ENCODE measurements at places on chromosomes 7 and 10.
A peak's percentile ranks its signal among the peaks of the same experiment; 100 is the strongest.

GRCh38 chr7:63789378-63790176, 209.1 kb upstream of the ZNF722 start:
- DNase-seq = no peak

GRCh38 chr10:113059371-113059780, 109.3 kb downstream of the TCF7L2 start:
- DNase-seq = peak; percentile 46

- DNase-seq = no peak
Observed at GRCh38 chr7:55477781-55478374, 94.4 kb downstream of the VOPP1 start.

DNA sequence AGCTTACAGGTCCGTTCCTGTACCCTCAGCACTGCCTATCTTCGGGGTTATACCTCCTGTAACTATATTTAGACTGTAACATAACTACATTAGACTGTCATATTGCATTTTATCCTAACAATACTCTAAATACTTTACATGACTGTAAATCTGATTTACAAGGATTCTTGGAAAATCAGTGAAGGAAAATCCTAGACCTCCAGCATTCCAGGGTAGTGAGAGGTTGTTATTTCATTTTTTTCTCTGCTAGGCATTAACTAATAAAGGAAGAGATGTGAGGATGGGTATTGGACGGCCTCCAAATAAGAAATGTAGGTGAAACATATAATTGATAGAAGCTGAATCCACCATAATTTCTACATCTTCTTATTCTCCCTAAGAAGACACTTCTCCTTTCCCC, 569.4 kb downstream of the CALN1 start:
- DNase-seq = no peak

DNA sequence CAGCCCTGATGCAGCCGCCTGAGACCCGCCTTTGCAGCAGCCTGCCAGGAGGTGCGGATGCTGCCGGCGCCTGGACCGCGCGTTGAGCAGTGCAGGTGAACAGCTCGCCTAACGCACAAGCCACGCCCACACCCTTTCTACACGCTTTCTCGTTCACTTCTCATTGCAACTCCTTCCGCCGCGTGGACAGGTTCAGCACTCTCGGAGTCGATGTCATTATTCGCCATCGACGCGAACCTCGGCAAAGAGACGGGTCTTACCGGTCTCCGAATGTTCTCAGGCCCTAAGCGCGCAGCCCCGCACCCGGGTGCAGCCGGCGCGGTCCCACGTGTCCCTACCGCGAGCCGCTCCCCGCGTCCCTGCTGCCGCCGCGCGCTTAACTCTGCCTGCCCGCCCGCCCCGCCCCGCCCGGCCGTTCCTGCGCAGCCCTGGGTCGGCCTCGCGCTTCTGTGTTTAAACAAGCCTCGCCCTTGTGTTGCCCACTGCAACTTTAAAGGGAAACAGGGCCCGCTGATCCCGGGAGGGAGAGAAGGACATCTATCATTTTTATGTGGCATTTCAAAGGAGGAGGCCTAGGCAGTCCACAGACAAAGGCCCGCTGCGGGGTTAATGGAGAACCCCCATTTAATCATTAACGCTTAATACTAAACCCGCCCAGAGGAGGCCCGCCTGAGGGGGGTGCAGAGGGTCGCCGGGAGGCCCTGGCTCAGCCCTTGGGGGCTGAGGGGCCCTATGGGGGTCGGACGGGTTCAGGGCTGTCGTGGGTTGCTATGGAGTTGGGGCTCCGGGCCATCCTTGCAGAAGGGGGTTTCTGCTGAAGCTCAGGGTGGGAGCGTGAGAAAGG, 128.5 kb downstream of the WDR11 start:
- peak; percentile 8 for DNase-seq

DNA sequence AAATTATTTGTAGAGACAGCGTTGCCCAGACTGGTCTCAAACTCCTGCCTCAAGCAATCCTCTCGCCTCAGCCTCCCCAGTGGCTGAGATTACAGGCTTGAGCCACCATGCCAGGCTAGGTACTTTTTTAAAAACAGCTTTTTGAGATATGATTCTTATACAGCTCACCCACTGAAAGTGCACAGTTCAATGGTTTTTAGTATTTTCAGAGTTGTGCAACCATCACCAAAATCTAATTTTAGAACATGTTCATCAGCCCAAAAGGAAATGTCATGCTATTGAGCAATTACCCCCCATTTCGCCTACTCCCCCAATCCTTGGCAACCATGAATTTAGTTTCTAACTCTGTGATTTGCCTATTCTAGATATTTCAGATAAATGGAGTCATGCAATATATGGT, 73.7 kb downstream of the EVX1 start:
- no peak for DNase-seq

DNA sequence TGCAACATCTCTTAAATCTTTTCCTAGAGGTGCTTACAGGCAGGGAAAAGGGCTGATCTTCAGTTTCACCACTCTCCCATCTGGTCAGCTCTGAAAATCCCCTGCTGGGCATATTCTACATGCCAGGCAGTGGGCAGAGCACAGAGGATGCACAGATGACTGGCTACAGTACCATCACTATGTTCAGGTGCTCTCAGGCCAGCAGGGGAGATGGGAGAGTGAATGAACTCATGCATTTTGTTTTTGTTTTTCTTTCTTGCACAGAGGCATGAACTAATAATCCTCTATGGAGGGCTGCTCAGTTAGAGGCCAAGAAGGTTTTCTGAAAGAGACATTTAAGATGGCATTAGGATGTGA, 19.3 kb downstream of the ELMO1 start:
- no peak for DNase-seq

DNA sequence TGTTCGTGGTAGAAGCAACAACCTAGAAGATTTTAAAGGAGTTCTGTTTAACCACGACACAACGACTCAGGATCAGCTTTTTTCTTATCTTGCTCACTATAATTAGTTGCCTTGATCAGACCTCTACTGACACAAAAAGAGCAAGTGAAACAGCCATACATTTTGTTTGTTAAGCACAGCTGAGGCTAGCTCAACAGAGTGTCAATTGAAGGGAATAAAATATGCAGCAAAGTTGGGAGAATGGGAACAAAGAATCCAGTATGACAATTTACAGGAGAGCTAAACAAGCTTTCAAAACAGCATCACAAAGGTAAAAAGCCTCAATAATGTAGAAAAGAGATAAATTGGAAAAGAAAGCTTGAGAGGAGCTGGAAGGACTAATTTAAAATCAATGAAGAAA, 40.5 kb upstream of the HERPUD2 start:
- DNase-seq = no peak

- DNase-seq = no peak
Observed at GRCh38 chr10:76759681-76760080, 877.9 kb downstream of the KCNMA1 start.

DNA sequence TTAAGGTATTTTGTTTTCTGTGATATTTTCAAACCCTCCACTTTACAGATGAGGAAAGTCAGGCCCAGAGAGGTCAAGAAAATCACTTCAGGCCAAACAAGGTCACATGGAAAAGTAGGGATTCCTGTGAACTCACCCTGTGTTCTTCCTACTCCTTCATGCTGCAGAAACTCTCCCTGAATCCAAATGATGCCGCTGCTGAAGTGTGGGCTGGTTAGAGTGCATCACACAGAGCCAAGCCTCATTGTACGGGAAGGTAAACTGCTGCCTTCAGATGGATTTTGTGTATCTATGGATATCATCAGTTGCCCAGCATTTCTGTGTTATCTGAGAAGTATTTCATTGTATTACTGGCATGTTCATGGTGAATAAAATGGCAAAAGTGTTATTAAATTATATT, 75.4 kb downstream of the NRG3 start:
- no peak for DNase-seq

GRCh38 chr10:121873236-121873635, 54.6 kb downstream of the ATE1 start:
- DNase-seq = no peak

- no peak for DNase-seq
Observed at GRCh38 chr10:30518907-30519306, 84.9 kb downstream of the MAP3K8 start.

DNA sequence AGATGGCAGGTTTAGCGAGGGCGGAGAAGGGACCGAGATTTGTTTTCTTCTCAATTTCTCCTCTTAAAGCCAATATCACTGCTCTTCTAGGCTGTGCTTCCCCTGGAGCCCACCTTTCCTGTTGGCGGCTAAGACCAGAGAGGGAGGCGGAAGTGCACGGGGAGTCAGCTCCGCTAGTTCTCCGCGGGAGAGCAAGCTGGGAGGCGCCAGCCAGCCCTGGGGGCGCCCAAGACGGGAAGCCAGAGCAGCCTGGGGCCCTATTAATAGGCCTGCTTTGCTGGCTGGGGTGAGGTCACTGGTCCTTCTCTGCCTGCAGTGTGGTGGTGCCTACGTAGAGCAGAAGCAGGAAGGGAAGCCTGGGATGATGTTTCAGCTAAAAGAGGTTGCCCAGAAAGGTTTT, 61.6 kb downstream of the LSM5 start:
- no peak for DNase-seq

DNA sequence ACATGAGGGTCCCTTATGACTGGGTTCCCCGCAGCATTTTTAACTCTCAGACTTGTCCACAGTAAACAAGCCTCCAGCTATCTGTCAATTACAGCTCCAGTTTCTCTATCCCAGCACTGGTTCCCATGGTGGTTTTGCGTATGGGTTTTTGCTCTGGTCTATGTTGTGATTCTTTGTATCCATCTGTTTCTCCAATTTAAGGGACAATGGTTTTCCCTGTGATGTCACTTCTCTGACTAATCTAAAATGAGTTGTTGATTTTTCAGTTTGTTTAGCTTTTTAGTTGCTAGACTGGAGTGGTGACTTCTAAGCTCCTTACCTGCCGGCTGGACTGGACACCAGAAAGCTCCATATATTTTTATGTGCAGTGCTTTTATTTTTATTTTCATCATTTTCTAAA, 303.7 kb downstream of the INHBA start:
- no peak for DNase-seq

- DNase-seq = no peak
Observed at GRCh38 chr7:90180649-90181048, 26.4 kb downstream of the STEAP1 start.

- DNase-seq = no peak
Observed at GRCh38 chr7:54811041-54811845, 52.2 kb upstream of the SEC61G start.

DNA sequence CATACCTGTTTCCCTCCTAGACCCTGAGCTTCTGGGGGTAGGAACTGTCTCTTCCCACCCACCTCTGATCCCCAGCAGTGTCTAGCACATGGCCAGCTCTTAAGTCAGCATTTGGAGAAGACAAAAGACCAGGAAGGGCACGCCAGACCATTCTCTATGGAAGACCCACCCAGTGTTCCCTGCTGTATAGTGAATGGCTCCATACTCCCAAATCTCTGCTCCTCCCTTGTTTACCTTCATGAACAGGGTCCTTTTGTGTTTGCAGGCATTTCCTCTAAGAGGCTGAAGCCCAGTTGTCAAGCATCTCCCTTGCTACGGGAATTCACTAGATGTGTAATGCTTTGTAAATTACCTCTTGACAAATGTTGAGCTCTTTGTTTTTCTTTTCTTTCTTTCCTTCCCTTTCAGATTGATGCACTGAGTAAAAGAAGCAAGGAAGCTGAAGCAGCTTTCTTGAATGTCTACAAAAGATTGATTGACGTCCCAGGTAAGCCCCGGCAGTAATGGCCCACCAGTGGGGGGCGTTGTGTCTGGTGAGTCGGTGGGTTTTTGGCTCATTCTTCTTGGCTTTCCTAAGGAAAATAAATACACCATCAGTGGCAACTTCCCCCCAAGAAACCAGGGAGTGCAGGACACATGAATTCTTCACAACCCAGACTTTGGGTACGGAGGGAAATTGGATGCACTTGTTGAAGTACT, 216.6 kb upstream of the SH2B2 start:
- no peak for DNase-seq

GRCh38 chr7:111560773-111561653, 1.3 kb downstream of the IMMP2L start:
- no peak for DNase-seq

GRCh38 chr7:140070546-140070945, 7.8 kb upstream of the PARP12 start:
- DNase-seq = no peak

GRCh38 chr7:31767686-31768358, 80.8 kb downstream of the PPP1R17 start:
- DNase-seq = no peak

- no peak for DNase-seq
Observed at GRCh38 chr7:36474283-36475010, 84.8 kb downstream of the ANLN start.

- no peak for DNase-seq
Observed at GRCh38 chr10:128044186-128044585, 82.0 kb downstream of the MKI67 start.

DNA sequence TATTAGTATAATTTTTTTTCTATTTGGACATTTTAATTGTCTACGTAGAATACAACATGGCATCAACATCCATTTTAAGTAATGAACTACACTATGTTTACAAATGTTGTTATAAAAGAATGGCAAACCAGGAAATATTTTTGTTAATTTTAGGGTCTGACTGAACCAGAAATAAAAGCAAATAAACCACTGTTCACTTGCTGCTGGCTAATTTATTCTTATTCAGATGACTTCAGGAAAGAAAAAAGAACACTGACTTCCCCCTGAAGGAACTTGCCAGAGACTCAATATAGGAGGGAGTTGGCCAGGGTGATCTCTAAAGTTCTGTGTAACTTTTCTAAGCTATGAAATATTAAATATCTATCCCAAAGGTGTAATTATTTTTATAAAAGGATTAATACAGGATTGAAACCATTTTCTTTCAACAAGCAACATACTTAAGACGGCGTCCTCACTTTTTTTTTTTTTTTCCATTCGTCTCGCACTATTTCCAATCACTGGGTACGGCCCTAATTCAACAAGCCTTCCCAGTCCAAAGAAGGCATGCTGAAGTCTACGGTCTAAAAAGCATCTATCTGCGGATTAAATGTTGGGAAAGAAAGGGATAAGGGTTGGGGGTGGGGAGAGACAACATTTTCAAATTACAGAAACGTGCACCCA, 1.2 kb downstream of the USP6NL start:
- DNase-seq = no peak

- no peak for DNase-seq
Observed at GRCh38 chr7:135744938-135745702, 3.5 kb downstream of the FAM180A start.

- DNase-seq = no peak
Observed at GRCh38 chr7:114966156-114966555, 44.3 kb downstream of the MDFIC start.

All from anterior cingulate cortex (tissue), 58 donors.